Progenitor cell of endocrine pancreas (in vitro differentiated cells): ENCODE measurements at places on chromosomes 3 and 15.
A peak's percentile ranks its signal among the peaks of the same experiment; 100 is the strongest.

DNA sequence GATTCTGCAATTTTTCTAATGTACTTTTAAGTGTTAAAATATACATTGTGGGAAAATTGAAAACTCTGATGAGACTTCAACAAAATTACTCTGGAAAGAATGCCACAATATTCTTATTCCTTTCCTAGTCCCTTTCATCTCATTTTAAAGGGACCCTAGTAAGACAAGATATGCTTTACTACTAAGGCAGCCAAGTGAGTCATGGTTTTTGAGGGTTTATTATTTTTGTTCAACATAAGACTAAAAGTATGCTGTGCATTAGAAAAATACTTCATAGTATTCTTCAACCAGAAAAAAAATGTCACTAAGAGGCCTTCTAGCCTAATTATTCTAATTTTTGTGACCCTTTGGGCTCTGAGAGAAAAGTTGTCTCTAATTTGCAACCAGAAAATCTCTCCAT is 7.4 kb downstream of the IL12A start:
- DNase-seq = no peak

- DNase-seq = no peak
These were observed 17.7 kb upstream of the GSK3B start for GRCh38 chr3:120111898-120112297.

GRCh38 chr3:47578119-47578632 is 489 bp downstream of the CSPG5 start:
- peak; percentile 17 for DNase-seq

GRCh38 chr3:61250784-61251173 is 473 bp downstream of the FHIT start:
- peak; percentile 14 for DNase-seq

GRCh38 chr3:82736696-82737277 is 975.3 kb upstream of the GBE1 start:
- no peak for DNase-seq

- DNase-seq = no peak
These were observed 64.4 kb downstream of the FRMD4B start for GRCh38 chr3:69321301-69322157.

DNA sequence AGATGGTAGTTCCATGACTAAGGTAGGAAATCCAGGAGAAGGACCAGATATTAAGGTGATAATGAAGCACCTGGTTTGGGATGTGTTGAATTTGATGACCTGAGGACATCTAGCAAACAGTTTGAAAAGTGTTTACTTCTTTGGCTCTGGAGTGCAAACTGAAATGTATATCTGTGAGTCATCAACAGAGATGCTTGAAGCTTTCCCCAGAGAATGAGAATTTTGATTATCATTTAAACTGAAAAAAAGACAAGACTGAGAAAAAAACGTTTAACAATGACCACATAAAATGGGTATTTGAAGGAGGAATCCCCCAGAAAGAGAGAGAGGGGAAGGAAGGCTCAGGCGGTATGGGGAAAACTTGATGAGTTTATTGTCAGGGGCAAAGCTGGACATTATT is 20.7 kb upstream of the GSK3B start:
- DNase-seq = no peak

DNA sequence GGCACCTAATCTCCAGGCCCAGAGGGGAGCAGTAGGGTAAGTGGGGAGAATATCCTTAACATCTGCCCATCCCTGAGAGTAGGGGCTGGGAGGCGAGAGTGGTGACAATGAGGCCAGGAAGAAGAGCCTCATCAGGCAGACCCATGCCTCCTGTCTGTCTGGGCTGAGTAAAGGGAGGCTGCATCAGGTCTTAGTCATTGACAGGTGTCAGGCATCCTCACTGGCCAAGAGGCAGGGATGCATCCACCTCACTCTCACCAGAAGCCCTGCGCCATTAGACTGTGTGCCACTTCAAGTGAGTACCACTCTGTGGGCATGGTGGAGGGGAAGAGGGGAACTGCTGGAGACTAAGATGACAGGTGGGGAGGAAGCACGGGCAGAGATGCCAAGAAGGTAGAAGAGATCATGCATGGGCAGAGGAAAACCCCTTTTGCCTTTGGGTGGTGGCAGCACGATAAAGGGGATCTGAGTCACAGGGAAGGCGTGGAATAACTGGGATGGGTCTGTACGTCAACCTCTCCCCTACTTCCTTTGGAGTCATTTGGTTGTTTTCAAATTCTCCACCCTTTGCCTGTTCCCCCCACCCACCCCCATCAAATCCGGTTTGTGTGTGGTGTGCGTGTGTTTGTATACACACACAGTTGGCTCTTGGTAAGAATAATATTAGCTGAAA is 14.1 kb downstream of the ANAPC13 start:
- DNase-seq = no peak

- DNase-seq = no peak
These were observed 1025.0 kb downstream of the ZPLD1 start for GRCh38 chr3:103459815-103460214.

DNA sequence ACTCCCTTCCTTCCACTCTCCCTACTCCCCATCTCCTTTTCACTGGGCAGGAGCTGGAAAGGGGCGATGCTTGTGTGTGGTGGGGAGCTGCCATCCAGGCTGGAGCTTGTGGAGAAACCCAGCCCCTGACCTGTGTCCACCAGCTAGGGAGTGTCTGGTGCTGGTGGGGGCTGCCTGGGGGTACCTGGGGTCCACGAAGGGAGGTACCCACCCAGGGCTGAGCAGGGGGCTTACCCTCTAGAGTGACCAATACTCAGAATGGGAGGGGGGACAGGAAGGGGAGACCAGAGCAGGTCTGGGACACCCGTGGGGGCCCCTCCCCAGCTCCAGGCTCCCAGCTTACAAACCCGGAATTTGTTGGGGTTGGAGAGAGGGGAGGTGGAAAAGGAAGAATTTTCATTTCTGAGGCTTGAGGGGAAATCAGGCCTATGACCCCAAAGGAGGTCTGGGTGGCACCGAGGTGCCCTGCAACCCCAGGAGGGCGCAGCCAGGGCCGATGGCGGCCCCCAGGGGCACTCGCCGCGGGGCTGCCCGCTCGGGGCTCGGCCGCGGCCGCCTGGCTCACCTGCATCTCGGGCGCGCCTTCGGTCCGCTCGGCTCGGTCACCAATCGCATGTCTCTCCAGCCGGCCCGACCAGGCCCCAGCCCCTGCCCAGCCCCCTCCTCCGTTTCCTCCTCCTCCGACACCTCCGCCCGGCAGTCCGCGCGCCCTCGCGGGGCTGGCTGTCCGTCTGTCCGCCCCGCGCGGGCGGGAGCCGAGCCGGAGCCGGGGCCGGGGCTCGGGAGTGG is 773 bp downstream of the LINGO1 start:
- DNase-seq = peak; percentile 52

GRCh38 chr15:42286445-42287029 is 13.3 kb upstream of the TMEM87A start:
- DNase-seq = no peak

DNA sequence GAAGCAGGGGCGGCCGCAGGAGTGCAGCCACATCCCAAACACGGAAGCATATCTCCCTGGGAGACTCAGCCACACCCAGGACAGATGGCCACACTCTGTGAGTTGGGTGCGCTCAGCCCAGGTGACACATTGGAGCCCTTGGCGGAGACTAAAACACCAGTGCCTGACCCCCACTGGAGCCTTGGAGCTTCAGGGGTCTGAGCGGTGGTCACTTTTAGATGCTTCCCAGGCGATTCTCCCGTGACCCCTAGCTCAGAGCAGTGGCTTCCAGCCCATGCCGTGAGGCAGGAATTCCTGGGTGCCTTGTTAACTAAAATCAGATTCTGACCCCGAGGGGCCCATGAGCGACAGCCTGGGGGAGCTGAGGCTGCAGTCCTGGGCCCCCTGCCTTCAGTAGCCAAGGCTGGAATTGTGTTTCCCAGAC is 54.5 kb downstream of the PLXNA1 start:
- DNase-seq = no peak

DNA sequence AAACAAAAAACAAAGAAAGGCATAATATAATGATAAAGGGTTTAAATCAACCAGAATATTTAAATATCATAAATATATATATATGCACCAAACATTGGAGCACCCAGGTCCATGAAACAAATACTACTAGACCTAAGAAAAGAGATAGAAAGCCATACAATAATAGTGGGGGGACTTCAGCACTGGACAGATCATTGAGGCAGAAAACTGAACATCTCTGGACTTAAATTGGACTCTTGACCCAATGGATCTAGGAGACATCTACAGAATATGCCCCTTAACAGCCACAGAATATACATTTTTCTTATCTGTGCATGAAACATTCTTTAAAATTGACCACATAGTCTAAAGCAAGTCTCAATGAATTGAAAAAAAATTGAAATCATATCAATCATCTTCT is 48.7 kb upstream of the CD96 start:
- no peak for DNase-seq

DNA sequence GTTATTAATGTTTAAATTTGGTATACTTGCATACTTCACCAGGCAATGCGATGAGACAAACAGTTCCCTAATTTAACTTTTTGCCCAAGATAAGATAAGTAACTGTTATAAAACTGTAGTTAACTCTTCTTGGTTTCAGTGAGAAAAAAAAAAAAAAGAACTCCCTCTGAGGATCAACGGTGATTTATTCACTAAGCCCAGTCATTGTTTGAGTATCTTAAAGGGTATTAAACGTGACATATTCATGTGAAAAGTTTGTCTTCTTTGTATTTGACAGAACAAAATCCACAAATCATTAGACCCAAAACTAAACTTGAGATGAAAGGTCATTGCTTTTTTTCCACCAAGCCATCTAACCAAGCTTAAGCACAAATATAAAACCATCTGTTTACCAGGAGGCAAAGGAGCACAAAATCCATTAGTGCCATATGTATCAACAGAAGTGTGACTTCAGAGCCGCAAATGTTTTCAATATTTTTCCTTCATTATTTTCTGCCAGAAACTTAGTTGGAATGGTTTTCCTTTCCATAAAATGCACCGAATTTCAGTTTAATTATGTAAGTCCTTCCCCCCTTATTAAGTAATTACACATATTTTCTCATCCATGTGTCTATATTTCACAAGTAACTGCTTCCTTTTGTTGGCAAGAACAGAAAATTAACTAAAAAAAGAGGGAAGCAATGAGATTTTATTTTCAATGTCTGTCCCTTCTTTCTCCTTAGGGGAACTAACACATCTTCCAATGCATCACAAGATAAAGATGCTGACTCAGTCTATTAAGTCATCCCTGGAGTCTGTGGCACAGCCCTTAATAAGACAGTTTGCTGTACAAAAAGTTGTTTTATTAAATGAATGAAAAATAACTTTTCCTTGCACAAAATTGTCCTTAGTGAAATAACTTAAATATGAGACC is 92.2 kb upstream of the RAP2B start:
- no peak for DNase-seq

- DNase-seq = no peak
These were observed 32.9 kb downstream of the SEMA6D start for GRCh38 chr15:47750030-47750739.
